Cardiac atrium fibroblast (primary cell): ENCODE measurements at places on chromosomes 1 and 21. TPM values are rescaled to one million over a fixed set of nuclear protein-coding genes. Genes with fewer than 3 reads are reported as not detected.

The GBP3 gene
- 16.5 and 20.9 TPM in 2 replicates for total RNA-seq

The CCDC28B gene
- 9.4 and 15.7 TPM in 2 replicates for total RNA-seq

The EFNA4 gene
- 5.8 and 8.5 TPM in 2 replicates for total RNA-seq

The TCHH gene
- not detected in 2 replicates for total RNA-seq

The TCP10L gene
- total RNA-seq, result not detected in 2 replicates

The SLAMF8 gene
- not detected in 2 replicates for total RNA-seq
